ENCODE measurements at places on chromosomes 2 and 18. TPM values are rescaled to one million over a fixed set of nuclear protein-coding genes. Genes with fewer than 3 reads are reported as not detected.

- H3K4me1 ChIP-seq: no peaks in the 10 kb centered on the region
- H3K27ac ChIP-seq: no peak overlapping the region
- no peak overlapping the region for H3K4me3 ChIP-seq
- H3K27me3 ChIP-seq: peaks cover 4% of the 10 kb centered on the region
- DNase-seq: no peak
These were observed 630.7 kb upstream of the HS6ST1 start for GRCh38 chr2:128949360-128949759.

GRCh38 chr2:38266382-38267061 is 110.6 kb downstream of the ATL2 start:
- no peaks in the 10 kb centered on the region for H3K27me3 ChIP-seq
- H3K27ac ChIP-seq: no peak overlapping the region
- no peak for DNase-seq
- no peaks in the 10 kb centered on the region for H3K4me1 ChIP-seq
- H3K4me3 ChIP-seq: no peak overlapping the region

GRCh38 chr18:60675801-60676200 is 303.2 kb upstream of the MC4R start:
- no peak overlapping the region for H3K4me3 ChIP-seq
- no peaks in the 10 kb centered on the region for H3K27me3 ChIP-seq
- DNase-seq: no peak
- no peak overlapping the region for H3K27ac ChIP-seq
- no peaks in the 10 kb centered on the region for H3K4me1 ChIP-seq

- no peaks in the 10 kb centered on the region for H3K4me1 ChIP-seq
- H3K27ac ChIP-seq: no peak overlapping the region
- H3K27me3 ChIP-seq: no peaks in the 10 kb centered on the region
- DNase-seq: no peak
- H3K36me3 ChIP-seq: no peaks in the 10 kb centered on the region
These were observed 342.8 kb downstream of the DYSF start for GRCh38 chr2:71796174-71796593.

DNA sequence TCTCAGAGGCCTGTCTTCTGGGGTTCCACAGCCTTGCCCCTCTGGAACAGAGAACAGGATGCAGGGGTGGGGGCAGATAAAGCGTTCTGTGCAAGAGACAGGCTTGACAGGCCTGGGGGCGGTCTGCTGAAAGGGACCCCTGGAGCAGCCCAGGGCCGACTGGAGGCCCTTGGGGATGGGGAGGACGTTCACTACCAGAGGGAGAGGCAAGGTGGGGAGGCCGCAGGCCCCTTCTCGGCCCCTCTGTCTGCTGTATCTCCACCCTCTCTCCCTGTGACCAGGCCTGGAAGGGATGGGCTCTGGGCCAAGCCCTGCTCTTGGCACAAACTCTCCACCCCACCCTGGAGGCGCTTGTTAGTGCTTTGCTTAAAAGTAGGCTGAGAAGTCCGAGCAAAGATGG is 27.3 kb upstream of the INHBB start:
- H3K4me1 ChIP-seq: peaks cover 9% of the 10 kb centered on the region
- H3K27me3 ChIP-seq: no peaks in the 10 kb centered on the region
- H3K27ac ChIP-seq: no peak overlapping the region

SULT1C4 gene
- not detected for total RNA-seq

RAB6D gene
- not detected for total RNA-seq

Data from T-cell (primary cell).